HTR-8/SVneo (cell line): ENCODE measurements at places on chromosomes 7 and 10.

- no peak for DNase-seq
Observed at GRCh38 chr7:57375783-57376182, 74.2 kb upstream of the ZNF716 start.

GRCh38 chr7:80686576-80686975, 48.1 kb downstream of the CD36 start:
- no peak for DNase-seq

DNA sequence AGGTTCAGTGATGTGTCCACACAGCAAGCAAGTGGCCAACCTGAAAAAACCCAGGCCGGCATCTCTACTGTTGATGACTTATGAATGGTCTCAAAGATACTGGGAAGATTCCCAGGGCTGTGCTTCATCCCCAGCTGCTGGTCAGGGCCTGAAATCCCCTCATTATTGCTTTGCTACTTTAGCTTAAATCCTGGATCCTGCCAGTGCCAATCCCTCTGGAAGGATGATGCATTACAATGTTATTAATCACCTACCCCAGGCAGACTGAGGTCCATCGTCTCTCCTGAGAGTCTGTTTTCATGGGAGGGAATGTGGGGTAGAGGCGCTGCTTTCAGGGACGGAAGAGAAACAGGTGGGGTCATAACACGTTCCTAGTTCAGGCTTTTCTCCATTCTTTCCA, 371.6 kb downstream of the RPS24 start:
- no peak for DNase-seq

GRCh38 chr10:58568428-58568935, 55.8 kb downstream of the BICC1 start:
- no peak for DNase-seq

- DNase-seq: no peak
Observed at GRCh38 chr10:105210546-105210945, 569.5 kb downstream of the SORCS3 start.
